ENCODE measurements at places on chromosomes 7 and 10.

- no peak for DNase-seq
Observed at GRCh38 chr7:130907439-130907838, 173.4 kb upstream of the KLF14 start.

GRCh38 chr7:115965796-115966475, 64.6 kb downstream of the TFEC start:
- DNase-seq = no peak

- DNase-seq = no peak
Observed at GRCh38 chr7:37550426-37550825, 101.8 kb upstream of the ELMO1 start.

- no peak for DNase-seq
Observed at GRCh38 chr10:11861341-11861740, 38.2 kb downstream of the PROSER2 start.

DNA sequence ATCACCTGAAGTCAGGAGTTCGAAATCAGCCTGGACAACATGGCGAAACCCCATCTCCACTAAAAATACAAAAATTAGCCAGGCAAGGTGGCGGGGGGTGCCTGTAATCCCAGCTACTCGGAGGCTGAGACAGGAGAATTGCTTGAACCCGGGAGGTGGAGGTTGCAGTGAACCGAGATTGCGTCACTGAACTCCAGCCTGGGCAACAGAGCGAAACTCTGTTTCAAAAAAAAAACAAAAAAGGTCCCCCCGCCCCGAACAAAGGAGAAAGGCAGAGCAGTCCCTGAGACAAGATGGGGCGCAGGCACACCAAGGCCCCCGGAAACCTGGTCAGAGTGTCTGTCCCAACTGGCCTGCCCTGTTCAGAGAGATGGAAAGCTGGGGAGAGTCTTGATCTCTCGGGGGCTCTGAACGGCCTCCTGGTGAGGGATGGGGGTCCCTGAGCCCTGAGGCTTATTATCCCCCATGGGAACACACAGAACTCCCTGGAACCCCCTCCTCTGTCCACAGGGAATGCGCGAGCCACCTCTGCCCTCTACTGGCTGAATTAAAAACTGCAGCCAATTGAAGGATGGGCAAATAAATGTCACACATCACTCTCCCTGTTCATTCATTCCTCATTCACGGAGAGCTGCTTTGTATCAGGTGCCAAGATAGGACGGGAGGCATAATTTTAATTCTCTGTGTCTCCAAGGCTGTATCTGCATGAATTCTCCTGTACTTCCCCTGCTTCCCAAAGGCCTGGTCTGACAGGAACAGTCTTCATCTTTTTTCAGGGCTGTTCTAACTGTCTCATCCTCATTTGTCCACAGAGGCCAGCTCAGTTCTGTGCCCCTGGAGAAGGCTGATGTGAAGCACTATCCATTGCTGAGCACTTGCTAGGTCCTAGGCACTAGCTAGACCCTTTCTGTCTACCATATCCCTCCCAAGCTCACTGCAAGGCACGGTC, 28.9 kb downstream of the MAT1A start:
- DNase-seq = no peak

- DNase-seq = no peak
Observed at GRCh38 chr10:100642295-100642994, 102.9 kb upstream of the PAX2 start.

GRCh38 chr7:156793334-156793733, 99.6 kb downstream of the LMBR1 start:
- DNase-seq = no peak

- no peak for DNase-seq
Observed at GRCh38 chr7:91239772-91240171, 24.5 kb upstream of the FZD1 start.

DNA sequence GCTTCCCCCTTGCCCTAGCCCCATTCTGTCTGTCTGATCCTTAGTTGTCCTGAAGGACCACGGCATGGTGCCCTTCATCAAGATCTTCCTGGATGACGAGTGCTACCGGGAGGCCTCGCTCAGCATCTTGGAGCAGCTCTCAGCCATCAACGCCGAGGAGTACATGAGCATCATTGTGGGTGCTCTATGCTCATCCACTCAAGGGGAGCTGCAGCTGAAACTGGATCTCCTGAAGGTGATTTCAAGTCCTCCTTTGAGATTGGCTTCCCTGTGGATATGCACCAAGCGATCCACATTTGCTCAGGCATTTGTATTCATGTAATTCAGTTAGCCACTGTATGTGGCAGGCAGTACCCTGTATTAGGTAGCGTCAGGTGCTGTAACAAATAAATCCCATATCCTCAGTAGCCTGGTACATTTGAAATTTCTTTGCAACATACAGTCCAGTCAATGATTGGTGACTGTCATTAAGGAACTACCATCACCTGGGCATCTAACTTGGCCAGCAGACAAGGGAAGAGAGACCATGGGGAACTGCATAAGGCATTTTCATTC, 51.2 kb downstream of the WDFY4 start:
- DNase-seq = no peak

GRCh38 chr7:43569424-43569823, 13.5 kb upstream of the STK17A start:
- no peak for DNase-seq

DNA sequence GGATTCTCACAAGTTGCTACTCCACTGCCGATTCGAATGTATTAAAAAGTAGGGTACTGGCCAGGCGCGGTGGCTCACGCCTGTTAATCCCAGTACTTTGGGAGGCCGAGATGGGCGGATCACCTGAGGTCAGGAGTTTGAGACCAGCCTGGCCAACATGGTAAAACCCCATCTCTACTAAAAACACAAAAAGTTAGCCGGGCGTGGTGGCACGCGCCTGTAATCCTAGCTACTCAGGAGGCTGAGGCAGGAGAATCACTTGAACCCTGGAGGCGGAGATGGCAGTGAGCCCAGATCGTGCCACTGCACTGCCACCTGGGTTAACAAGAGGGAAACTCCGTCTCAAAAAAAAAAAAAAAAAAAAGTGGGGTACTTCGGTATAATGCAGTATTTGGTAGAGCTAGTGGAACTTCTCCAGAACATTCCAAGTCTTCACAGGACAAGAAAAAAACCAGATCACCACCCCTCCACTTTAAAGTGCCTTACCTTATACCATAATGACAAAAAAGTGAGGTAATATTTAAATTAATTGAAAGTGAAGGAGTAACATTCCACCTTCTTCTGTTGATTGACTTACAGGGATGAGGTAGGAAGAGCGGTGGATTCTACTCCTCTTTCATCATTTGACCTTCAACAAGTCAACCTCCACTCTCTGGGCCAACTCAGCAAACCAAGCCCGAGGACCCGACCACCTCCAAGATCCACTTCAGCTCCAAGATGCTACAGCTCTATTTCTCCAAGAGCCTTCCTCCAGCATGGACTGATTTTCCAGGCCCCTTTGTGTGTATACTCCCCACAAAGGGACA, 2.0 kb downstream of the BAZ1B start:
- DNase-seq = no peak

DNA sequence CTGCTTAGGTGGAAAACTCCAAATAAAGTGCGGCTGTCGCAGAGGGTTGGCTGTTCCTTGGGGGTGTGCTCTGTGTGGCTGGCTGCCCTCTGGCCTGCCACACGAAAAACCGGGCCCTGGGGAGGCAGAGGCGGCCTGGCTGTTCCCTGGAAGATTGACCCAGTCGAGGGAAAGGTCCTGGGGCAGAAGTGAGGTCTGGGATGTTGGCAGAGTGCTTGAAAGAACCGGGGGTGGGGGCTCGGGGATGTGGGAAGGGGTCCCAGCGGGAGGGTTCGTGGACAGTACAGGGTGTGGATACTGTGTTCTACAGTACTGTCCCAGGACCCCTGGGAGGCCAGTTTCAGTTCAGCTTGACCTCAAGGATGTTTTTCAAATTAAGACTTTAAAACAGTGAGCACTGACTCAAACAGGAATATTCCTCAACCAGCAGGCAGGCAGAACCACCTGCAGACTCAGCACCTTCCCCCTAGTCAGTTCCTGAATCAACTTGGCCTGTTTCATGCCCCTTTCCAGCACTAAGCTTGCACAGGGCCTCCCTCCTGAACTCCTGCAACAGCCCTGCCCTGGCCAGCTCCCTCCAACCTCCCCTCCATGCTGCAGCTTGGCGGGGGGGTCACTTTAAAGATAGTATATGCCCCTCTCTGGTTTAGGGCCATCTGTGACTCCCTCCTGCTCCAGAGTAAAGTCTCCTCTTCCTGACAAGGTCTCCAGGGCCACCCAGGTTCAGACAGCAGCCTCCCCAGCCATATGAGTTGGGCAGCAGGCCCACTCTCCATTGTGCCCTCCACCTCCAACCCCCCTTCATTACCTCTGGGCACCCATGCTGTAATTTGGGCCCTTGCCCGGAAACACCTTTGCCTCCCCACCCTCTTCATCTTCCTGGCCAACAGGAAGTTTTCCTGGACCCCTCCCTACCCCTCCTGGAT, 3.2 kb upstream of the ATP6V1F start:
- no peak for DNase-seq

DNA sequence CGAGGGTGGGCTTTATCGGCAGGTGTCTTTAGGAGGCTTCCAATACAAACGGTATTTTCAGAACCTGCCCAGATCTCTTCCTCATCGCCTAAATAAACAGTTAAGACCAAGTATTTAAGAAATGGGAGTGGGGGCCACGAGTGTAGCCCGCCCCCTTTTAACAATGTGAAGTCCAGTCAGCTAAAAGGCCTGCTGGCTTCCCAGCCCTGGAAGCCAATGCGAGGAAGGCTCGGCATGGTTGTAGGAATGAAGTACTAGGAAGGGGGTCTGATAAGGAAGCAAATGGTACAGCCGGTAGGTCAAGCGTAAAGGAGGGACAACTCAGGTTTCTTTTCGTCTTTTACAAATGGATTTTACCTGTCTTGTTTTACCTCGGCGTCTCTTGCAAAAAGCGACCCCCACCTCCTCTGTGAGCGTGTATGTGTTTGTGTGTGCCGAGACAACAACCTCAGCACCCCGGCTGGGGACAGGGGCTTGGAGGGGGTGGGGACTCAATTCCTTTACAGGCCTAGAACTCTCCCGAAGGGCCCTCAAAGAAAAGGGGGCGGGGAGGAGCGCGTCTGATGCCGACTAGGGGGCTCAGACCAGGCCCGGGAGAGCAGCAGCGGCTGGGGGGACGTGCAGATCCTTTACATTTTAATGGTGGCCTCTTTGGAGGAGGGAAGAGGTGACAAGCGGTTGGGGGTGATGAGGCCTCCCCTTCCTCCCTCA, 147.6 kb downstream of the GPR85 start:
- DNase-seq = no peak

DNA sequence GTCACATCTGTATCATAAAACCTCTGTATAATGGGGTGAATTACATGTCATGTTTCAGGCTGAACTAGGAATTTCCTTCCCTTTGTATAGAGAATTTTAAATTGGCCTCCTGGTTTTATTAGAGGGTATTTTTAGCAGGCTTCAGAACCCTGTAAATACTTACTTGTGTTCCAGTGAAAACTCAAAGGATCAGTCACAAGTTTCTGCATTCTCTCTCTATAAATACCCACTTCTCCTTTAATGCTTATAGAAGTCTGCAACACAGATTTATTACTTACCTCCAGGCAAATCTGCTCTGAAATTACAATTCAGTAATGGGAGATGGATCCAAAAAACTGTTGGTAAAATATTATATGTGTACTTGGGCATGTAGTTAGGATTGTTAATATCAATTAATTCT, 161.6 kb downstream of the GLI3 start:
- DNase-seq = no peak

DNA sequence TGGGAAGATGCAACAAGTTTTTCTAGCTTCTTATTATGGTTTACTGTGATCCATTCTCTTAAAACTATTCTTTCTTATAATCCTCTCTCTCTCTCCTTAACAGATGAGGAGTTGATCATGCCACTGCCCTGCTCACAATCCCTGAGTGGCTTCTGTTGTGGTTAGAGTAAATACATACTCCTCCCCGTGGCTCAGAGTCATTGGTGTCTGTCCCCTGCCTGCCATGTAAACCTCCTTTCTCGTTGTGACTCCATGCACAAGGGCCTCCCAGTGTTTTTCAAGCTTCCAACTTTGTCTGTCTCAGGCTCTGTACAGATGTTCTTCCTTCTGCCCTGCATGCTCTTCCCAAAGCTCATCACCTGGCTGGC, 20.4 kb downstream of the CCNY start:
- DNase-seq = no peak

- no peak for DNase-seq
Observed at GRCh38 chr7:2633538-2634266, 1.9 kb downstream of the TTYH3 start.

GRCh38 chr10:102313221-102313896, 68.0 kb downstream of the GBF1 start:
- no peak for DNase-seq

DNA sequence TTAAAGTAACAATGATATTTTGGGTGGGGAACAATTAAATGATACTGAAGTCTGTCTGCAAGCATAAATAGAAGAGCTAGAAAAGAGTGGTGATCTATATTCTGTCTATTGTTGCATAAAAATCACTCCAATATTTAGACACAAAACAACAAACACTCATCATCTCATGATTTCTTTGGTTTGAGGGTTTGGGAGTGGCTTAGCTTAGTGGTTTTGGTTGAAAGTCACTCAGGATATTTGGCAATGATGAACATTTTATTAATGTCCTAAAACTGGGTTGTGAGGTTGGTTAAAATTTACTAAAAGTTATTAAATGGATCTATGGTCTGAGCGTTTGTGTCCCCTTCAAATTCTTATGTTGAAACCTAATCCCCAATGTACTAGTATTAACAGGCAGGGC, 54.7 kb upstream of the EGFR start:
- DNase-seq = no peak

DNA sequence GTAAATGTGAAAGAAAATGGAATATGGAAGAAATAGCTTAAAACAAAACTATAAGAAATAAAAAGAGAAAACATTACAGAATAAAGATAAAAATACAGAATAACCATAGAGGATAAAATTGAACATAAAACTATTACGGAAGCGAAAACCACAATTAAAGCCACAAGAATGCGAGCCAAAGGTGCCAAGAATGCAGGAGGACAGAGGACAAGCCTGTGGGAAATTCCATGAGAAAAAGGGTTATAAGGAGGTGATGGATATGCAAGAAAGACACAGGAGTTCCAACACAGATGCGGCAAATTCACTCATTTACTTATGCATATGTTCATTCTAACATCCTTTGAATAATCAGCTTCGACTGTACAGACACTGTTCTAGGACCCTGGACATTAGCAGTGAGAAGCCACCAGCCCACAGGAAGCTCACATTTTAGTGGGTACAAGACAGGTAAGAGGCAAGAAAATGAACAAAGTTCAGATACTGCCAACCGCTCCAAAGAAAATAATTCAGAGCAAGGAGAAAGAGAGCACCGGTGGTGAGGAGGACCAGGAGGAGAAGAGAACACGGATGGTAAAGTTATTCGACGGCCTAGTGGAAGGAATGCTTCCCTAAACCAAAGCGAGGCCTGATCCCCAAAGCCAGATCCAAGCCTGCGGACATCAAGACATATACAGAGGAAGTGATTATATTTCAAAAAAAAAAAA, 213.7 kb upstream of the MGMT start:
- DNase-seq = no peak

- DNase-seq = peak; percentile 50
Observed at GRCh38 chr7:92731335-92732063, 104.9 kb downstream of the CDK6 start.

GRCh38 chr7:1436608-1437007, 22.7 kb downstream of the MICALL2 start:
- no peak for DNase-seq

All from activated CD4-positive, alpha-beta T cell treated with anti-CD3 and anti-CD28 coated beads, Interleukin-2, amount 50 U/mL, for 24 hours (primary cell).